Adipocyte (in vitro differentiated cells): ENCODE measurements at places on chromosomes 3 and 15.

DNA sequence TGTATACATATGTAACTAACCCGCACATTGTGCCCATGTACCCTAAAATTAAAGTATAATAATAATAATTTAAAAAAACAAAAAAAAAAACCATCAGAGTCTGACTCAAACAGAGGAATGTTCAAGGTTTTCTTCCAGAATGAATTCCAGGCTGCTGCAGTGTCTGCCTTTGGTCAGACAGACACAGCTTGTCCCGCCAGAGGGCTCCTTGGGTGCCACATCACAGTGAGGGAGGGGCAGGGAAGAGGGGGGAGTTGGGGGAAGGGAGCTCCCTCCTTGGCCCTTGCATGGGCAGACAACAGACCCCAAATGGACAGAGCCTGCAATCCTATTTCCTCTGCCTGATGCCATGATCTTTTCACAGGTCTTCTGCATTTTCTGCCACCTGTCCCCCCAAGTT, 36.5 kb downstream of the ITGB5 start:
- peak; percentile 89 for DNase-seq

- no peak for DNase-seq
Observed at GRCh38 chr3:160365869-160366522, 33.0 kb downstream of the IFT80 start.

DNA sequence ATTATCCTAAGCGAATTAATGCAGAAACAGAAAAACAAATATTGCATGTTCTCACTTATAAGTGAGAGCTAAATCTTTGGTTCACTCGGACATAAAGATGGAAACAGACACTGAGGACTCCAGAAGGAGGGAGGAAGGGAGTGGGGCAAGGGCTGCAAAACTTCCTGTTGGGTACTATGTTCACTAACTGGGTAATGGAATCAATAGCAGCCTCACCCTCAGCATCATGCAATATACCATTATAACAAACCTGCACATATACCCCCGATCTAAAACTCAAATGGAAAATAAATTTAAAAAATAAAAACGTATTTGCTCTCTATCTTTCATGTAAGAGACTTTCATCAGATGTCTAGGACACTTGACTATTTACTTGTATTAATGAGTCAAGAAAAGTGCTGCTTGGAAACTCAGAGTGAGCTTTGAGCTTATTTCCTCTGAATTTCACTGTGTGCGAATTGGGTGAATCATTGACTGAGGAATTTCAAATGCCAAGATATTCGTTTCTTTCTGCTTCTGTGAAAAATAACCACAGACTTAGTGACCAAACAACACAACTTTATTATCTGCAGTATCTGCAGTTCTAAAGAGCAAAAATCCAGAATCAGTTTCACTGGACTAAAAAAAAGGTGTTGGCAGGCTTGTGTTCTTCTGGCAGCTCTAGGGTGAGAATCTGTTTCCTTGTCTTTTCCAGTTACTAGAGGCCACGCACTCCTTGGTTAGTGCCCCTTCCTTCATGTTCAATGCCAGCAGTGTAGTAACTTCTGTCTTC, 18.4 kb downstream of the TM4SF18 start:
- DNase-seq: peak; percentile 69

DNA sequence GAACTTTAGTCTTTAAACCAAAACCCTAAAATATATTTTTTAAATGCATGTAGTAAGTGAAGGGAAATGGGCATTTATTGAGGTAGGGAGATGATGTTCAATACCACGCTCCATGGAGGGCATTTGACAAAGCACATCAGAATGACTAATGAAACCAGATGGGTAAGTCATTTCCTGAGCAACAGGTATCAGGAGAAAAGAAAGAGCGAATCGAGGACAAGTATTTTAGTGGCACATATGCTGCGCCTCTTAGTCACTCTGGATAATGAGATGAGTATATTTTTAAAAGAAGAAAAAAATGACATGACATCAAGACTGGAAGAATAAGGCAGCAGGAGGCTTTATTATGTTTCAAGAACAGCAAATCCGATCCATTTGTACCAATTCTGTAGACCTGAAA, 129.0 kb upstream of the ARHGEF3 start:
- DNase-seq: no peak

- DNase-seq: no peak
Observed at GRCh38 chr3:59443618-59444293, 393.9 kb upstream of the CFAP20DC start.

GRCh38 chr15:62494197-62494596, 329.1 kb upstream of the C2CD4B start:
- DNase-seq: no peak

DNA sequence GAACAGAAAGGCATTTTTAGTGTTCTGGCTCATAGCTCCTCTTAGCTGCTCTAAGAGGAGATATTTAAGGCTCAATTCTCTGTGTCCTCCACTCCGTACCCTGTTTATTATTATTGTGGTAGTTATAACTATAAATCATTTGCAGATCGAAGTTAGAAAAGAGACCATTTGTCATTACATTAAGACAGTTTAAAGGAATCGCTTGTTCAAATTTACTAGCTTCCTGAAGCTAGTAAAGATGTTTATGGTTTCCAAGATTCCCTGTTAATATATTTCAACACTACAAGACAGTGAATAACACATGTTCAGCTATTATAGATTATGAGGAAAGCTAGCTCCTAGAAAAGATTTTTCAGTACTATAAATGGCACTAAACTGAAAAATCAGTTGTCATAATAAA, 12.6 kb downstream of the ATXN7 start:
- DNase-seq: no peak

DNA sequence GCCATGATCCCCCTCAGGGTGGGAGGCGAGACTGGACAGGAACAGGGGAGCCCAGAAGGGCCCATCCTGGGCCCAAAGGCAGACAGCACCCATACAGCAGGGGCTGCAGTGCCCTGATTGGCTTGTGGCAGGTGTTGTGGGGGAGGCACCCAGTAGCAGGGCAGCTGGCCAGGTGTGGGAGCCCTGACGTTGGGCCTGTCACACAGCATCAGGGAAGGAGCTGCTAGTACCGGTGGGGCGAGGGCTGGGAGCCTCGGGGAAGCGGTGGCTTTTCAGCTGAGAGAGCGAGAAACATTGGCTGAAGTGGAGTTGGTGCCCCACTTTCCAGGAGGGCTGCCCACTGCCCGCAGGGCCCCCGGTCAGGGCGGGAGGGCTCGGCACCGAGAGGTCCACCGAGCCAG, 19.7 kb upstream of the CYP11A1 start:
- no peak for DNase-seq

DNA sequence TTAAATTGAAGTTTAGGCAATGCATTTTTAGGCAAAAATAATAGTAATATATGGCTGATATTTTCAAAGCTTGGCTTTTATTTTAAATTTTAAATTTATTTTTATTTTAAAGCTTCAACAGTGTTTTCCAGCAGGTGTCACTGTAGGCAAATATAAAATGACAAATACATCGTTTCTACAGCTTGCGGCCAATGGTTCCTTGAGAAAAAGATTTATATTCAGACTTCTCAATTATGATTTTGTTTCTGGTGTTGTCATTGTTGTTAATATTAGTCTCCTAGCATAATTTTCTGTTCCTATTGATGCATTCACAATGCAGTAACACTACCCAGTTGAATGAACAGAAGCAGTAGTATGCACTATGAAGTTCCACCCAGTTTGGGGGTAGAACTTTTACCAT, 220.7 kb upstream of the DNAJC19 start:
- peak; percentile 48 for DNase-seq

DNA sequence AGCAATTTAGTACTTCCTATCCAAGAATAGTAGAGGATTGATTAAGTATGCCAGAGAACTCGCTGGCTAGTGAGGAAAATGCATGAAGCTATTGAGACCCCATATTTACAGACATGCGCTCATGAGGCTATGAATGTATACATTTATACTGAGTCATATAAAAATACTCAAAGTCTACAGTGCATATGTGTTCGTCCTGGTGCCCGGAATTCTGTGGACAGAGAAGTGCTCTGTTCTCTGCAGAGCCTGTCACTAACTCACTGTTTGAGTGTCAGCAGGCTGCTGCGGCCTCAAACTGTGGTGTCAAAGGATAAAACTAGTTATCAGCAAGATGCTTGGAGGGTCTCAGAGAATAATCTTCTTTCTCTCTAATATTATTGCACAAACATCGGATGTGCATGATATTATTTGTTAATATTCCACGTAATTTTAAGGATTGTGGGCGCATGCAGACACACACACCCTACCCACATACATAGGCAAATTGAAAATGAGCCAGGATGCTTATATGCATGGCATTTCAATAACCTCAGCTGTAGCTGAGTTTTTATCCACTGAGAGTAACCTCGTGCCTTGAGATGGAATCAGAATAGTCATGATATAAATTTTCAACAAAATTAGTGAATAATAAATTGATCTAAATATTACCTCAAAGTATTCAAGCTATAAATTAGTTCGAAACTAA, 50.0 kb upstream of the TSC22D2 start:
- no peak for DNase-seq

DNA sequence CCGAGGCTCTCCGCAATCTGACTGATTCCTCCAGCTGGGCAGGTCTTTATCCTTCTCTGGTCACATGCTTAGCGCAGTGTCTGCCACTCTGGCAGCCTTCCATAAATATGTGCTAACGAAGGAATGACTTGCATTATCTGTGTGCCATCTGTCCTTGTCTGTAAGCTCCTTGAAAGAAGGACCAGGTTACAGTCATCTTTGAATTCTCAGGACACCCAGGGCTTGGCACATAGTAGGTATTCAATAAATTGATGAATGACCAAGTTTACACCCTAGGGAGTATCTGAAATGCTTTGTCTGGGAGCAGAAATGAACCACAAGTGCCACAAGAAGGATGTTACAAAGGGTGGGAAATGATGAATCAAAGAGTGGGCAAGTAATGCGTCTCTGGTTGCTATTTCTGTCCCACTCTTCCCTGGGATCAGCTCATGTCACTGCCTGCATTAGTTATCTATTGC, 16.5 kb upstream of the FAM3D start:
- DNase-seq: no peak

DNA sequence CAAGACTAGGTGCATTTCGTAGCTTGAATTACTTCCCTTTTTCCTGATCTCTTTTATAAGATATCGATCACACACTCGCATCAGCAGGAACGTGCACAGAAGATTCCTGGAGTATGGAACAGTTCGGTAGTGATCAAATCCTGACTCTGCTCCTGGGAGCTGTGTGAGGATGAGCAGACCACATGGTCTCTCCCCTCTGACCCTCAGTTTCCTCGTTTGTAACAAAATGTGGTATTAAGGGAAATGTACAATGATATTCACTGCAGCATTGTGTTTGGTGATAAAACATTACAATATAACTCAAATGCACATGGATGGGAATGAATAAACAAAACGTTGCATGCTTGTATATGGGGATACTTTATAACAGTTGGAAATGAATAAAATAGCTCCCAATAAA, 26.7 kb downstream of the TMED3 start:
- no peak for DNase-seq

DNA sequence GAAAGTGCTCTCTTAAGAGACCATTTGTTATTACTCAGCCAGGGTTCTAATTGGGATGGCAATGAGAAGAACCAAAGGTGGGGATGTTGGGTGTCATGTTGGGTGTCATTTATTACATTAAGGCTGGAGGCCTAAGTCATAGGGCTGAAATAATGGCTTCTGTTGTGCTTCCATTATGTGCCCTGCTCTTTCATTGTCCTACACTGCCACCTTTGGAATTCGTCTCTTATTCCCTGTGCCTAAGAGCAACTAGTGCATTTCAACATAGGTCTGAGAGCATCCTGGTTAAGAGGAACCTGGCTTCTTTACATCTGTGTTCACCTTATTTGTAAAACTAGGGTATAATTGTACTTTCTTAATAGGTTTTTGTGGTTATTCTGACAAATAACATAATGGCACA, 32.2 kb downstream of the RIOX2 start:
- DNase-seq: peak; percentile 16

DNA sequence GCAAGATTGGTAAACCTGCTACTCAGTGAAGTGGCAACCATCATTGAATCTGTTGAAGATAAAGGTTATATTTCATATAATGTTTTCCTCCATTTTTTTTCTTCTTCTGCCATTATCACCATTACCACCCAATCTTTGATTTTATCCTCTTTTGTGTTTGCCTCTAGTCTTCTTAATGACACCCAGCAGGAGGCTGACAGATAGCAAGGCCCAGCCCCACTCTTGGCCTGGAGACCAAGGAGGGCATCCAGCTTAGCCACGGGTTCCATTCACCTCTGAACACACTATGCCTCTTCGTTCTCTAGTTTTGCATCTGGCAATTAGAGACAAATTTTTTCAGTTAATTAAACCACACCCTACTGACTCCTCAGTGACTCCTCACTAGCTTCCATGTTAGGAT, 129.7 kb downstream of the TPRG1 start:
- DNase-seq: no peak

- DNase-seq: peak; percentile 74
Observed at GRCh38 chr15:48507416-48508065, 138.0 kb downstream of the FBN1 start.

DNA sequence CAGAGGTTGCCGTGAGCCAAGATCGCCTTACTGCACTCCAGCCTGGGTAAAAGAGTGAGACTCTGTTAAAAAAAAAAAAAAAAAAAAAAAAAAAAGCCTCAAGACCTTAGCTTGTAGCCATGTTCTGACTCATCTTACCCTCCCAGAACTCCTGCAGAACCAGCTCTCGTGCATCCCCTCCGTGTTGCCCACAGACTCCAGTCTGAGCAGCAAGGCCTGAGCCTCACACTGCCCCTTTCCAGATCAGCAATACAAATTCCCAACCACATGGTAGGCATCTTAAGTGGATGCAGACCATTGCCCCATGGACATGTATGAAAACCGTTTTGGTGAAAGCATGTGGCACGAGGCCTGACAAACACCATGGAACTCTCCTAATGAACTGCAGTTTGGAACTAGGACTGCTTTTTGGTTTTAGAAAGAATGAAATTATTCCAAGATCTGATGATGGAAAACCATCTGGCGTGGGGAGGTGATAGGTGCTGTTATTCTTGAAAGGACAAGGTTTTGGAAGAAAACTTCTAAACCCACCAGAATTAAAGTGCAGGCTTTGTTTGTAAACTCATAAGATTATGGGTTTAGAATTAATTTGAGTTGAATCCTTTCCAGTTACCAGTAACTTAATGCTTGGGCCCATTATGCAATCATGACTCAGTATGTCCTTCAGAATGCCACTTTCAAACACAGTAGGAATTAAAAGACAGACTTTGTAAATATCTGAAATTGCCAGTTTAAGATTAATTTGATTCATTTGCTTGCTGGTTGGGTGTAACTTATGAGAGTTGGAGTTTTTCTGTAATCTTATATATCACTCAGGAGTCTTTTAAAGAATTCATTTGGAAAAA, 163.7 kb upstream of the LRTM1 start:
- peak; percentile 89 for DNase-seq

DNA sequence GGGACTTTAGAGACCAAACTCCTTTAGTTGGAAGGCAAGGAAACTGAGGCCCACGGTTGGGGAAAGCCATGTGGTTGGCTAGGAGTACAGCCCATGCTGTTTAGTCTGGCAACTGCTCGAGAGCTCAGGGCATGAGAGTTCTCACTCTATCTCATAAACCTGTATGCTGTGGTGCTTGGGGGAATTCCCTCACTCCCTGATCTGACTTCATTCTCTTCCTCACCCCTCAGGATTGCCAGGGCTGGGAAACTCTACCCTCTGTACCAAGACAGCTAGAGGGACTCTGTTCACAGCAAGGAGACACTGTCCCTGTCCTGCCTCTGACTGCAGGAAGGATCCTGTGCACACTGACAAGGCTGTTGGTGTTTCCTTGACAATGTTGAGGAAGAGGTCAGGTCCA, 230.2 kb downstream of the ZNF621 start:
- DNase-seq: no peak
